ENCODE measurements at places on chromosomes 1 and 21.
A peak's percentile ranks its signal among the peaks of the same experiment; 100 is the strongest.

DNA sequence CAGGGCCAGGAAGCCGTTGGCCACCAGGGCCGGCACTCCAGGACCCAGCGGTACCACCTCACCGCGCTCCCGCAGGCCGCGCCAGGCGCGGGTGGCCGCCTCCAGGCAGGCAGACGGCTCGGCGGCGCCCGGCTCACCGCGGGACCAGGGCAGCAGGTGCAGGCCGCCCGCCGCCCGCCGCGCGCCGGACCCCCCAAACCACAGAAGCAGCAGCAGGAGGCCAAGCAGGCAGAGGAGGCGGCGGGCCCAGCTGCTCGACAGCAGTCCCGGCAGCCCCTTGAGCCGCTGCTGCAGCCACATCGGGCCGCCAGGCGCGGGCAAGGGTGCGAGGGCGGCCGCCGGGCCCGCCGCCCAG is 312 bp downstream of the KIAA2013 start:
- DNase-seq = no peak

DNA sequence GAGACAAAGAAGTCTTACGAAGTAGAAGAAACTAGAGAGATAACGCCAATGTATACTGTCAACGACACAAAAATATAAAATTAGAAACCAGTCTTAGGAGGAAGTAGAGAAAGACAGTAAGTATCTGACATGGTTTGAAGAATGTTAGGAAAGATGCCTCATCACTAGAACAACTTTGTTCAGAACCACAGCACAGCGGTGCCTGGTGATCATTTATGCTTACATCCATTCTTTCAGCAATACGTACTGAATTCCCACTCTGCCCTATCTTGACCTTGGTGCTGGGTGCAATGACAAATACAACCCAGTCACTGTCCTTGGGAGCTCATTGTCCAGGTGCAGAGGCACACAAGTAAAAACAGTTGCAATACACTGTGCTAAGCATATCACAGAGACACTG is 104.4 kb downstream of the TM2D1 start:
- DNase-seq = no peak

DNA sequence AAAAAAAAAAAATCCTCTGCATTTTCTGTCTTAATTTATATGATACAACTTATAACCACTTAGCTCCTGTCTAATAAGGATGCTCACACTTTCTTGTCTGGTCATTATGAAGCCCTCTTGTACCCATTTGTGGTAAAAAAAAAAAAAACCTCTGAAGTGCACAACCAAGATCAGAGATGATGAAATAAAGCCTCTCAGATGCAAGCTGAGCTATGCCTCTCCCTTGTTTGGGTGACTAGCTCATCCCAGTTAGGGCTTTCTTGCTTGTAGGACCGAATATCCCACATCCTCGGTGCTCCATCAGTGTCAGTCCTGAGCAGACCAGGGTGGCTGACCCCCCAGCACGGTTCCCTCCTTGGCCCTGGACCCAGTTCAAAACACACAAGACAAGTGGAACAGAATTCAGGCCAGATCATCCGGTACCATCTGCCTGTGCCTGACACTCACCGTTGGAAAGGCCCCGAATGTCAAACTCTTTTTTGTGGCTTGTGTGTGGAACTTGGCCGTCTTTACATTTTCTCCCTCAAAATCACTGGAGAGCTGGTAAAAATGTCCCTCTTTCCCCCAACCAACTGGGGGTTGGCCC is 6.3 kb upstream of the SELENON start:
- no peak for DNase-seq

DNA sequence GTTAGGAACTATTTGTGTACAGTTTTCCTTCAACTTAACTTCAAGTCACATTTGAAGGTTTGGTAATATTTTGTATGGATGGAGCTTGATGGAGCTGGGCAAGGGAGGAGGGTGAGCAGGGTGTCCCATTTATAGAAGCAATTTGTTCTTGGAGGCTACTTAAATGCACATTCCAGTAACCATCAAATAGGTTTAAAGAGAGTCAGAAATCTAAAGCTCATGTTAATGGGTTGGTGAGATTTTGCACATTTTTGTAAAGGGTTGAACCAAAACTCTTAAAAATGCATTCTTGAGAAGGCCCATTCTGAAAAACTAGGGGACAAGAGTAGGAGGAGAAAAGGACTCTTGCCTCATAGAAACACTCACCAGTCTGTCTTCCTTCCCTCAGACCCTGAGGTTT is 10.1 kb downstream of the FNDC5 start:
- DNase-seq = no peak

GRCh38 chr1:5901150-5901549 is 91.1 kb downstream of the NPHP4 start:
- no peak for DNase-seq

DNA sequence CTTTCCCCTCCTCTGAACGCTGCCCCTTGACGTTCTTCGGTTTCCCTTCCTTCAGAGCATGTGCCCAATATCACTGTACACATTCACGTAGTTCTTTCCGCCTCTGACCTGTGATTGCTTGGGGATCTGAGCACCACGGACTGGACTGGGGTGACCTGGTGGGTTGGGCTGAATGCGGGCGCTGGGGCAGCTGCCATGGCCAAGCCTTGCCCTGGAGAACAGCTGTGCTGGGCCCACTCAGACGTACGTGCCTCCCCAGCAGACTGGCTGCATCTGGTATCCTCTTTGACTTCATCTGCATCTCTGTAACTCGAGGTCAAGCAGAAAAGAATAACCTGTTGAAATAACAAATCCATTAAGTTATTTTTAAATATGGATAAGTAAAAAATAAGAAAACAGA is 35.1 kb upstream of the DISC1 start:
- DNase-seq = no peak

DNA sequence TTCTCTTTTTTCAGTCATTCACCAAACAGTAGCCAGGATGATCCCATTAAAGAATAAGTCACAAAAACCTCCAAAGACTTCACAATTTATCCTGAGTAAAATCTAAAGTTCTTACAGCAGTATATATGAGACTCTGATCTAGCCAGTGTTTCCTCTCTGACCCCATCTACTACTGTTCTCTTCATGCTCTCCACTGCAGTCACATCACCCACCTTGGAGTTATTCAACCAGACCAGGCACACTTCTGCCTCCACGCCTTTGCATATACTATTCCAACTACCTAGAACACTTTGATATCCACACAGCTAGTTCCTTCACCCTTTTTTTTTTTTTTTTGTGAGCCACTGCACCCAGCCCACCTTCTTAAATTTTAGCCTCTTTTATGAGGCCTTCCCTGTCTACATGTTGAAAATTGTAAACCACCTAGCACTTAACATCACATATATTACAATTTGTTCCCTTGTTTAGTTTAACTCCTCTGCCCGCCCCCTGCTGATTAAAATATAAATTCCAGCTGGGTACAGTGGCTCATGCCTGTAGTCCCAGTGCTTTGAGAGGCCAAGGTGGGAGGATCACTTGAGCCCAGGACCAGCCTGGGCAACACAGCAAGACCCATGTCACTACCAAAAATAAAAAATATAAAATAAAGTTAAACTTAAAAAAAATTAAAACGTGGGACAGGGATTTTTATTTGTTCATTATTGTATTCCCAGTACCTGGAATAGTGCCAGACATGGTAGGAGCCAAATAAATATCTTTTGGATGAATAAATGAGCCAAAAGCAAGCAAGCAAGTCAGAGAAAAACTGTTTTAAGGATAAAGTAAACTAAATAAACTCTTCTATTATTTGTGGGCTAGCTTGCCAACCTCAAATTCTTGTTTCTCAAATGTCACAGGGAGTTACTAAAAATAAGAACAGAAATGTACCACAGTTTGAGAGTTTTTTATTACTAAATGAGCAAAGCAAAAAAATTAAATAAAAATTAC is 35.2 kb upstream of the MUTYH start:
- no peak for DNase-seq

DNA sequence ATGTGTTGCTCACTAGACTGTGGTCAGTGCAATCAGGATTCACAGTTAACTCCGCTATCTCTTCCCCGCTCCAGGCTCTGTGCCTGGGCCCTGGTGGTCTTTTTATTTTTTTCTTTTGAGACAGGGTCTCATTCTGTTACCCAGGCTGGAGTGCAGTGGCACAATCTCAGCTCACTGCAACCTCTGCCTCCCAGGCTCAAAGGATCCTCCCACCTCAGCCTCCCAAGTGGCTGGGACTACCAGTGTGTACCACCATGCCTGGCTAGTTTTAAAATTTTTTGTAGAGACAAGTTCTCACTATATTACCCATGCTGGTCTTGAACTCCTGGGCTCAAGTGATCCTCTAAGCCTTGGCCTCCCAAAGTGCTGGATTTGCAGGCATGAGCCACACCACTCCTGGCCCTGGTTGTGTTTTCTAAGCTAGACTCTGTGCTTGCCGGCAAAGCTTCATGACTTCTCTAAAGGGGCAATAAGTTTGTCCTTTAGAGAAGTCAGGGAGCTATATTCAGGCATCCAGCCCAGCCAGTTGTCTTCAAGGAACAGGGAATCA is 1.4 kb downstream of the RCSD1 start:
- DNase-seq = no peak

- peak; percentile 96 for DNase-seq
Observed at GRCh38 chr1:89942825-89943658, 51.9 kb upstream of the ZNF326 start.

DNA sequence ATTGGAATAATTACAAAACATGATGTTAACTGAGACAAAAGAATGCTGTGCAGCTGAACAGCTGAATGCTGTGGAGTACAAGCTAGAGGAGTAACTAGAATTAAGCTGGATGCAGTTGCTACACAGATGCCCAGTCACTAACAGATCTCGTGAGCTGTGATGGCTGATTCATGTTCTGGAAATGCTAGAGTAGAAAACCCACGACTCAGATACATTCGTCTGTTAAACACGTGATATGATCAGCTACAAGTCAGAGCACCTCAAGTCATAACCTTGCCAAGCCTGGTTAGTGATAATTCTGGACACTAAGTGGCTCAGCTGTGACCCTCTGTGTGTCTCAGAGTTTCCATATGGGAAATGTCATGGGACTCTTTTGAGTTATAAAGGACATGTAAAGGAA is 89.7 kb upstream of the ESRRG start:
- DNase-seq = peak; percentile 25

- DNase-seq = peak; percentile 28
Observed at GRCh38 chr1:155931332-155932038, 2.7 kb downstream of the KHDC4 start.

DNA sequence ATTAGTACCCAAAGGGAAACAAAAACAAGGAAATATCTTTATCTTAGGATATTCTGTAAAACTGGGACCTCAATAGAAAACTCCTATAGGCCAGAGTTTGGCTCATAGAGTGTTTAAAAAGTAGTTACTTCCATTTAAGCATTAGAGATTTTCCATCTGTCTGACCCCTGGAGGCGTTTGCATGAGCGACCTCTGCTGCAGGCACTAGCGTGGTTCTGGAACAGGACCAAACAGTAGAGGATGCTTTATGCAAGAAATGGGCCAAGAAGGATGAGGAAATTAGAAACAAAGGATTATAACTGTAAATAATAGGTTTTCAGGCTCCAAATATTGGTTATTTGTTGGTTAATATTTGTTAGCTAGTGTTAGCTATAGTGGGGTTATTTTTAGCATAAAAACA is 5.7 kb downstream of the ZBTB40 start:
- DNase-seq = peak; percentile 62

GRCh38 chr1:159510229-159510541 is 25.6 kb downstream of the OR10J5 start:
- no peak for DNase-seq

GRCh38 chr1:51941528-51941927 is 49.0 kb downstream of the RAB3B start:
- DNase-seq = peak; percentile 21

GRCh38 chr1:239765163-239765562 is 326.5 kb upstream of the FMN2 start:
- no peak for DNase-seq

- DNase-seq = no peak
Observed at GRCh38 chr21:40318371-40318770, 451.1 kb downstream of the PCP4 start.

- no peak for DNase-seq
Observed at GRCh38 chr1:160285506-160285905, 573 bp upstream of the PEX19 start.

DNA sequence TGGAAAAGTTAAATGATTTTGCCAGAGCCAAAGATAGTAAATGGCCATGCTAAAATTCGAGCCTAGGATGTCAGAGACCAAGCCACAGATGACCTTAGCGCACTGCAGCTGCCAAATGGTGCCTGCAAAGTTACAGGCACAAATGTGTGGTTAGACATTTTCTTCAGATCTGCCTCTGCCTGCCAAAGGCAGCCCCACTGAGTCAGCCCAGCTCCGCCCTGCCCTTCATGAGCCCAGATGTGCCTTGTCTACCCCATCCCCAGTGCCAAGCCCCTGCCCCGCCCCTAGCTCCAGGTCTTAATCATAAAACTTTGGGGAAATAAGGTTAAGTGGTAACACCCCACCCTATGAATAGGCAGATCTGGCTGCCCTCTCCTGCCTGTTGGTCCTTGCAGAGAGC is 105.9 kb downstream of the DTL start:
- no peak for DNase-seq

GRCh38 chr1:50252196-50252595 is 143.5 kb downstream of the ELAVL4 start:
- no peak for DNase-seq

- DNase-seq = peak; percentile 85
Observed at GRCh38 chr1:202184750-202185460, 8.7 kb upstream of the LGR6 start.

- DNase-seq = no peak
Observed at GRCh38 chr1:12091191-12091590, 28.1 kb downstream of the TNFRSF8 start.

DNA sequence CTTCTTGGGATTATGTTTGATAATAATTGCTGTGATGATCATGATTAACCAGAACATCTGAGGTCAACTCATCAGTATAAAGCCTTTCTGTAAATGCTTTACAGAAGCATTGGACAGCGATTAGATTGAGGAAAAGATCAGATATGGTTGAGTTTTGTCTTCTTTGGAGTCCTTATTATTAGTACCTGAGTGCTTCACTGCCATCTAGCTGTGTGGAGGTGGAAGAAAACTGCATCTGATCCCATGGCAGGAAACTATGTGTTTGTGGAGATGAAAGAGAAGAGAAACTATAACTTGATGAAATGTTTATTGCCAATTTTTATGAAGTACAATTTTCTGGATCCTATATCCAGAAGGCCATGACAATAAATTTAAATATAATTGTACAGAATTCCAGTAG is 11.4 kb downstream of the FLG2 start:
- DNase-seq = peak; percentile 8

DNA sequence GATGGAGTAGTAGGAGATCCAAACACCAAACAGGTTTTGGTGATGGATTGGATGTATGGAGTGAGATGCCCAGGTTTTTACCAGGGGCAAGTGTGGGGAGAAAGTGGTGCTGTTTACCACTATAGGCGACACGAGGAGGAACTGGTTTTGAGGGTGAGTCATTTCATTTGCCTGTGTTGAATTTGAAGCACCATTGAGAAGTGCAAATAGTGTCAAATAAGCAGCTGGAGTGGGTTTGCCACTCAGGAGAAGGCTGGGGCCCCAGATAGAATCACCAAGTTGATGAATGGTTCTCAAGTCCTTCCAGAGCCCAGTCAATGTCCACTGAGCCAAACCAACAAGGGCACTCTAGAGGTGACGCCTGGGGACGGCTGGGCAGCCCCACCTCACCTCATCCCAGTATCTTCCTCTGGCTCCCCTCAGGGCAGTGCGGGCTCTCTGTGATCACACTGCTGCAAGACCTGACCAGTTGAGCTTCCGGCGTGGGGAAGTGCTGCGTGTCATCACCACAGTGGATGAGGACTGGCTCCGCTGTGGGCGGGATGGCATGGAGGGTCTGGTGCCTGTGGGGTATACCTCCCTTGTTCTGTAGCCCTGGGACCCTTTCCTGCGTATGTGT is 9.4 kb downstream of the RUSC1 start:
- peak; percentile 13 for DNase-seq
